ENCODE measurements at places on chromosomes 1 and 21.

DNA sequence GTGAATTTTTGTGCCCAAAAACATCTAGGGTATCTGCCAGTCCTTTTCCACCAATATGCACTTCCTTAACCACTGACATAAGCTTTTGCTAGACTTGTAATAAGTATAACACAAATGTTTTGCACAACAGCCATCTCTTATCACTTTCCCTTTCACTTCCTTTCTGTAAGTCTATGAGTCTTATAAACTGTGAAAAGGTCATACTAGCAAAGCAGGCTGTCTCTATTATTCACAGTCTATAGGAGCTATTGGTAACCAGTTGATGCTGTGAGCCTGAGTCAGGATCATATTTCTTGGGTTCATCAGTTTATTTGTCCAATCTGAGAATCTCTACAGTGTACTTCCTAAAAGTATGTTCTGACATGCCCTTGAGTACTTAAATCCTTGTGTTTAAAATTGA is 172.6 kb downstream of the CHRM3 start:
- DNase-seq: no peak

GRCh38 chr1:31181515-31182343 is 58.0 kb downstream of the NKAIN1 start:
- DNase-seq: no peak

- no peak for DNase-seq
Measured at GRCh38 chr1:984476-984814, 2.6 kb upstream of the PERM1 start.

- no peak for DNase-seq
Measured at GRCh38 chr1:112702420-112703261, 4.3 kb downstream of the RHOC start.

- no peak for DNase-seq
Measured at GRCh38 chr1:9197186-9198099, 37.1 kb upstream of the H6PD start.

DNA sequence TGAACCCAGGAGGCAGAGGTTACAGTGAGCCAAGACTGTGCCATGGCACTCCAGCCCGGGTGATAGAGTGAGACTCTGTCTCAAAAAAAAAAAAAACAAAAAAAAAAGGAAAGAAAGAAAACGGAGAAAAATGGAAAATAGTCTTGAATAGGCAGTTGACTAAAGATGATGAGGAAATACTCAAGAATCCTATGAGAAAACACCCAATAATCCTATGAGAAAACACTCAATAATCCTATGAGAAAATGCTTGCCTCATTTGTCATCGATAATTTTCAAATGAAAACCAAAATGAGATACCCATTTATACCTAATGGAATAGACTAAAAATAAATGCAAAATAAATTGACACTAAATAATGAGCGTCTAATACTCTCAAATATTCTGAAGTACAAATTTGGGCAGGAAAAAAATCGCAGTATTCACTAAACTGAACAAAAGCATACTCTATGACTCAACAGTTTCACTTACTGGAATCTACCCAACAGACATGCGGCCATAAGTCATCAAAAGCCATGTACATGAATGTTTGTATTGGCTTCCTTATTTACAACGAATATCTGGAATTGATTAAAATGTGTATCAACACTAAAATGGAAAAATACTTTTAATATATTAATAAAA is 733.9 kb upstream of the CHRM3 start:
- no peak for DNase-seq

DNA sequence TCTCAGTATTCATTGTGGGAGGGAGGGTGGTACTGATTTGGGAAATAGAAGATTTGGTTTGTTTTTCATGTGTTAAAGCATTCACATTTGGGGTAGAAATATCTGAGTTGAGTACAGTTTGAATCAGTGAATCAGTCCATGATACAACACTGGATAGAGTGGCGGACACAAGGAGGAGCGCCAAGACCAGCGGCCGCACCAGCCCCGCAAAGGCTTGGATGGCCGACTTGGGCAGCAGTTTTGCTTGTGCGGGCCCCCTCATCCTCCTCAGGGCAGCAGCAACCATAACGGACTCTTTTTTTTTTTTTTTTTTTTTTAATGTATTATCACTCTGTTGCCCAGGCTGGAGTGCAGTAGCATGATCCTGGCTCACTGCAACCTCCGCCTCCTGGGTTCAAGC is 20.0 kb upstream of the CDC14A start:
- DNase-seq: no peak

DNA sequence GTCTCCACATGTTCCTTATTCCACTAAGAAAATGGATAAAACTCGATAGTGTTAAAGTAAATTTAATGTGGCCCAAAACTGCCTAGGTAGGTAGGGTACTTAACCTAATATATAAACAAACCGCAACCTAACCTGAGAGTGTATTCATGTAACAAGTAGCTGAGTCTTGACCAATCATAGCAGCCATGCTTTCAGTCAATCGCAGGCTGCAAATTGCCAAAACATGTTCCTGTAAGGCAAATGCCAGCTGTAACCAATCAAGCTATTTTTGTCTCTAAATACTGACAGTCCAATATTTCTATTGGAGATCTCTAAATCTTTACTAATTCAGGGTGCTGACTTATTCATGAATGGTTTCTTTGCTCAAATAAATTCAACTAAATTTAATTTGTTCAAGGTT is 3.1 kb upstream of the HMGCS2 start:
- DNase-seq: no peak

DNA sequence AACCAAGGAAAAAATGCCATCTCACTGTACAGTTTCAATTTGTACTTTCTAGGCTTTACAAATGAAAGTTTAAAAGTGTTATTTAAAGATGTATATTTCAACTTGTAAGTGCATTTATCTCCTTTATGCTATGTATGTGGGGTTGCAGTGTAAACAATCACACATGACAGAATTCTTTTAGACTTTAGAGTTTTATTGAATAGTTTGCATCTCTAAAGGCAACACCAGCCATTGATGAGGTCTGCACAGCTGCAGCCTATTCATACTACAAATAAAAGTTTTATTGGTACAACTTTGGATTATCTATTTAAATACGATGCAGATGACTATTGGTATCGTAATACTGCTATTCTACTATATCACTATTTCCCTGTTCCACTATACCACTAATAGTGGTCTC is 894.4 kb upstream of the B3GALT2 start:
- DNase-seq: no peak

GRCh38 chr1:117128323-117129079 is 7.0 kb upstream of the TRIM45 start:
- peak; percentile 16 for DNase-seq

DNA sequence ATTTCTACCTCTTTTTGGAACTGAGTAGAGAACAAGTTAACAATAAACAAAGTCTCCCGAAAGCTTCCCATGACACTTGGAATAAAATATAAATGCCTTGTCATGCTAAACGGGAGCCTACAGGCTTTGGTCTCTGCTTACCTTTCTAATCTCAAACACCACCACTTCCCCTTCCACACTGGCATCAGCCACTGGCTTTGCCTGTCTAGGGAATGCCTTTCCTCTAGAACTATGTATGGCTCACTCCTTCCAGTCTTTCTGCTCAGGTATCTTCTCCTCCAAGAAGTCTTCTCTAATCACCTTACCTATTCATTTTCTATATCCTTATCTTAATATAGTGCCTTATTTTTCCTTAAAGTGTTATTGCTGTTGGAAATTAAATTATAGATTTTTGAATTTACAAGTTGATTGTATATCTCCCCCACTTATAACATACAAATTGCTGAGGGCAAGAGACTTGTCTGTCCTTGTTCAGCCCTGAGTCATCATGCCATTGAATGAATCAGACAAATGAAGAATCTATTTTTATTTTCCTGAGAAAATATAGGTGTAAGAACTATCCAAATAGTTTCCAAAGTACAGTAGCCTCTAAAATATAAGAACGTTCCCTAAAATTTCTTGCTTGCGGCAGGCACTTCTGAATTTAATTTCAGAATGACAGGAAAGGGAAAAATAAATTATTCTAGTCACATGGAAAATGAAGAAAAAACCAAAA is 119.2 kb downstream of the TM2D1 start:
- DNase-seq: no peak

DNA sequence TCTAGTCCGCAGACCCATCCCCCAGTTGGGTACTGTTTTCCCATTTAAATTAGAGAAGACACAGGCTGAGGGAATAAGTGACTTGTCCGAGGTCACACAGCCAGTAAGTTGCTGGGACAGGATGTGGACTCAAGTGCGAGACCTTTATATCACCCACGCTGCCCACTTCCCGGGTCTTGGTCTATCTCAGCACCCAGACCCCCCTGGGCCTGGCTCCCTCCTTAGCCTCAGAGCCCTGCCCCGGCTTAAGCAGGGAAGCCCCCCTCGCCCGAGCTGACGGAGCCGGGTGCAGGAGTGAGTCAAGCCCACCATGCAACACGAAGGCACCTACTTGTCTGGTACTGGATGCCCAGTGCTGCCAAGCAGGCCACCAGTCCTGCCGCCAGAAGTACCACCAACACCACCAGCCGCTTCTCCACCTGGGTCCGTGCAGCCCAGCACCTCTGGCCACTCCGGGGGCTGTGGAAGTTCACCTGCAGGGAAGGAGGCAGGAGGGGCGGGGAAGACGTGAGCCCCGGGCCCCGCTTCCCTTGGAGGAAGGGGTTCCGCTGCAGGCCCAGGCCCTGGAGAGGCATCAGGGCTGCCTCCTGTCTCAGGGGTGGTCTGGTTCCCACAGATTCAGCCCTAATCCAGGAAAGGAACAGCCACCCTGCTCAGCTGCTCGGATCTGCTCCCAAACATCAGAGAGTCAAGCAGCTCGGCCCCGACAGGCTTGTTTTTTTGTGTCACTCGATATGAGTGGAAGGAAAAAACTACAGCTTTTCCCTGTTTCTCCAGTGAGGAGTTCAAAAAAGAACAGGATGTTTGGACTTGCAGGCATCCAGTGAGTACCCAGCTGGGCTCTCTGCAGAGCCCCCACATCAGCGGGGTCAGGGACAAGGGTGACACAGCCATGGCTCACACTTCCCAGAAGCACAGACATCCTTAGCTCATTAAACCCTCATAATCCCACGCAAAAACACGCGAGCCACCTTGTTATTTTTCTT is 11.1 kb downstream of the ECE1 start:
- DNase-seq: no peak

DNA sequence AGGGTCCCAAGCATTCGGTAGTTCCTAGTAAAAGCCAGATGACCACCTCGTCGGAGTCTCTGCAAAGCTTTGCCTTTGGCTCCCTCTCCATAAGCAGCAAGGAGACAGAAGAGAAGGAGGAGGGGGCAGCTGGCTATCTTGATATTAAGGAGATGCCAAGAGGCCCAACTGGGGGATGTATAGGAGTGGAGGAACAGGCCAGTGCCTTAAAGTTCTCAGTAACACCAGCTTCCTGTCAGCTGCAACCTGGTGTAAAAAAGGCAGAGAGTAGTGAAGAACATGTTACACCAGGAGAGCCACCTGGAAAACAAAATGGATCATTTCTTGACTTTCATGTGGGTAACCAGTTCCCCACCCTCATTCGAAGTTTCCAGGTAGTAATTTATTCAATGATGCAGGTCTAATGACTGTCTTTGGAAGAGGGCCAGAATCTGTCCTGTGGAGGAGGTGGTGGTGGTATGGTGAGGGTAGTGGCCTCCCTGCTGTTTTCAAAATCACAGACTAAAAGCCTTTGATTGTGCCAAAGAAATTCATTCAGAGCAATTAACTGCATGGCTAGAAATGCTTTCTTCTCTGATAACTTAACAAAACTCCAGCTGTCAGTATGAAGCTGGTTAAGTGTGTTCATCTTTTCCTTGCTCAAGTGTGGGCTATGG is 27.3 kb downstream of the TMEM200B start:
- DNase-seq: peak; percentile 73

- no peak for DNase-seq
Measured at GRCh38 chr1:8512504-8512903, 194.6 kb downstream of the SLC45A1 start.

- DNase-seq: no peak
Measured at GRCh38 chr1:22120469-22120790, 22.5 kb downstream of the WNT4 start.

DNA sequence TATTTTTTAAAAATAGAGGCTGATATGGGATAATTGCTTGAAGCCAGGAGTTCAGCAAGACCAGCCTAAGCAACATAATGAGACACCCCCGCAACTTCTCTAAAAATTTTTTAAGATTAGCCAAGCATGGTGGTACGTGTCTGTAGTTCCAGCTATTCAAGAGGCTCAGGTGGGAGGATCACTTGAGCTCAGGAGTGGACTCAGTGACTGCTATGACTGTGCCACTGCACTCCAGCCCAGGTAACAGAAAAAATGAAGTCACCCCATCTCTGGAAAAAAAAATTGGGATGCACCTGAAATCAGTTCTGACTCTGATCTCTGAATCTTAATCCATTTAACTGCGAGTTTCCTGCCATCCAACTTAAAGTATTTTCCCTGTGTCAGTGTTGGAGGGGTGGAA is 124.2 kb downstream of the MRPS6 start:
- no peak for DNase-seq

DNA sequence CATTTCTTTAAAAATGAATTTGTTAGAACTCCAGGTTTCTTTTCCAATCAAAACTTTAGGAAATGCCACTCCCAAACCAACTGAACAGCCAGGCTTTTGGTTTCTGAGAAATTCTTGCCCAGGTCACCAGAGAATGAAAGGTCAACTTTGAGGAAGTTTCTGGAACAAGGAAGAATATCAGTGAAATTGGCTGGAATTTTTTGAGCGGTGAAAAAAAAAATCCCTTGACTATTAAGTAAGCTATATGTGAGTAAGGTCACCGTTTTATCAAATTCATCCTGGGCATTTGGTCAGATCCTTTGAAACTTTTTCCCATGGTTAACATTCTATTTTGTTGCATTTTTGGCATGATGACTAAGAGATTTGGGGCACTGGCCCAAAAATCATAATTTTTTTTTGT is 469.3 kb downstream of the LTN1 start:
- no peak for DNase-seq

- no peak for DNase-seq
Measured at GRCh38 chr21:35045542-35046262, 3.4 kb downstream of the RUNX1 start.

DNA sequence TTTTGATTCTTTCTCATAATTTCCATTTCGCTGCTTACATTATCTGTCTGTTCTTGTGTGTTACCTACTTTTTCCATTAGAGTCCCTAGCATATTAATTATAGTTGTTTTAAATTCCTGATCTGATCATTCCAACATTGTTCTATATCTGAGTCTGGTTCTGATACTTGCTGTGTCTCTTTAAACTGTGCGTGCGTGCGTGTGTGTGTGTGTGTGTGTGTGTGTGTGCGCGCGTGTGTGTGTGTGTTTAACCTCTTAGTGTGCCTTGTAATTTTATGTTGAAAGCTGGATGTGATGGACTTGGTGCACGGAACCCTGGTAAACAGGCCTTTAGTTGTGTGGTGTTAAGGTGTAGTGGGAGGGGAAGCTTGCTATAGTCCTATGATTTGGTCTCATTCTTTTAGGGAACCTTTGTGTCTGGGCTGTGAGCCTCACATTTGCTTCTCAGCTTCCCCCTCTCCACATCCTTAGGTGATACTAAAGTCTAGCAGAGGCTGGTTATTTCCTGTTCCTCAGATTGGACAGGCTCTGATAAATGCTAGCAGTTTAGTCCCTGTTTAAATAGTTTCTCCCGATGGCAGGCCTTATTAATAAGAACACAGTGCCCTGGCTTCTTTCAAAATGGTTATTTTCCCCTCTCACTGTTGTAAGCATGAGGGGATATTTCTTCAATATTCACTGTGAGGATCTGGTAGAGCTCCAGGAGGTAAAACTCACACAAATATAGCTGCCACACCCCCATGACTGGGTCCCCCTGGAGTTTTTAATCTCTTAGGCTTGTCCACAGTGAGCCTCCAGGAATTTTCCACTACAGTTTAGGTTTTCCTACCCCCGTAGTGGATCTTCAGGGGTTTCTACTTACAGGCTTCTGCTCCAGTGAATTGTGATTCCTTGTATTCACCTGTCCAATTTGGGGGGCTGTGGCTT is 118.3 kb downstream of the GALNT2 start:
- DNase-seq: no peak
